ENCODE measurements at places on chromosomes 7 and 10.

- DNase-seq: no peak
Observed at GRCh38 chr7:42319631-42320030, 82.6 kb upstream of the GLI3 start.

GRCh38 chr7:74300926-74301325 lies 11.7 kb downstream of the CLIP2 start:
- DNase-seq: no peak

- DNase-seq: no peak
Observed at GRCh38 chr10:75959209-75959608, 527.8 kb downstream of the LRMDA start.

DNA sequence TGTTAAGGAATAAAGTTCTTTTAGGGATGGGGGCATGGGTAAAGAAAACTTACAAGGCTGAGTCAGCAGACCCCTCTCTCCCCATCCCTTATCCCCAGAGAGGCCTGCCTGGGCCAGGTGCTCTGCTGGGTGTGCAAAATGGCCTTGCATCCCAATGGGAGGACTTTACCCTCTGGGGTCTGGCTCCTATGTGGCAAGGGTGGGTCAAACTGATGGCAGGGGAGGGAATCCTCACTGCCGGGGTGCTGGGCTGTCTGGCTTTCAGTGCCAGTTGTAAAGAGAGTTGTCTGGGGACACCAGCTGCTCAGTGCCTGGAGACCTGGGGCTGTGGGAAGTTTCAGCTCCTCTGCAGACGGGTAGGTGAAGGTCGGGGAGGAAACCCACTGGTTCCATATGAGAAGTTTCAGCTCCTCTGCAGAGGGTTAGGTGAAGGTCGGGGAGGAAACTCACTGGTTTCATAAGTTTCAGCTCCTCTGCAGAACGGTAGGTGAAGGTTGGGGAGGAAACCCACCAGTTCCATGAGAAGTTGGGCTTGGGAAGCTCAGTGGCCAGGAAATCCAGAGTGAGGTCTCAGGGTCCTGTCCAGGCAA lies 127.2 kb upstream of the PODXL start:
- DNase-seq: no peak

- DNase-seq: no peak
Observed at GRCh38 chr10:20287586-20287985, 471.4 kb downstream of the PLXDC2 start.

DNA sequence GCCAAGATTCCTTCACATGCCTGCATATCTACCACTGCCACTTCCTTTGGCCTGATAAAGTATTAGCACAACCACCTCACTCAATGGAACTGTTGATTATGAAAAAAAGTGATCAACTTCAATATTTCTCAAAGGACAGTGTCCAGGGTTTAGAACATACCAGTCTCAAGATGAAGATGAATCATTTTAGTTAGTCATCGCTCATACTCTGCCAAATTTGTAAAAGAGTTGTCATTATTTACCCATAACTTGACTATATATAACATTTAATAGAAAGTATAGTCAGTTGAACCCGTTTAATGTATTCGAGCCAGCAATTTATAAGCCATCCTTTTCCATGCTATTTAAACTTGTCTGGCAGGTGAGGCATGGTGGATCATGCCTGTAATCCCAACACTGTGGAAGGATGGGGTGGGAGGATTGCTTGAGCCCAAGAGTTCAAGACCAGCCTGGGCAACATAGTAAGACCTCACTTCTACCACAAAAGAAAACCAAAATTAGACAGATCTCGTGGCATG lies 33.2 kb downstream of the SPAM1 start:
- DNase-seq: no peak

DNA sequence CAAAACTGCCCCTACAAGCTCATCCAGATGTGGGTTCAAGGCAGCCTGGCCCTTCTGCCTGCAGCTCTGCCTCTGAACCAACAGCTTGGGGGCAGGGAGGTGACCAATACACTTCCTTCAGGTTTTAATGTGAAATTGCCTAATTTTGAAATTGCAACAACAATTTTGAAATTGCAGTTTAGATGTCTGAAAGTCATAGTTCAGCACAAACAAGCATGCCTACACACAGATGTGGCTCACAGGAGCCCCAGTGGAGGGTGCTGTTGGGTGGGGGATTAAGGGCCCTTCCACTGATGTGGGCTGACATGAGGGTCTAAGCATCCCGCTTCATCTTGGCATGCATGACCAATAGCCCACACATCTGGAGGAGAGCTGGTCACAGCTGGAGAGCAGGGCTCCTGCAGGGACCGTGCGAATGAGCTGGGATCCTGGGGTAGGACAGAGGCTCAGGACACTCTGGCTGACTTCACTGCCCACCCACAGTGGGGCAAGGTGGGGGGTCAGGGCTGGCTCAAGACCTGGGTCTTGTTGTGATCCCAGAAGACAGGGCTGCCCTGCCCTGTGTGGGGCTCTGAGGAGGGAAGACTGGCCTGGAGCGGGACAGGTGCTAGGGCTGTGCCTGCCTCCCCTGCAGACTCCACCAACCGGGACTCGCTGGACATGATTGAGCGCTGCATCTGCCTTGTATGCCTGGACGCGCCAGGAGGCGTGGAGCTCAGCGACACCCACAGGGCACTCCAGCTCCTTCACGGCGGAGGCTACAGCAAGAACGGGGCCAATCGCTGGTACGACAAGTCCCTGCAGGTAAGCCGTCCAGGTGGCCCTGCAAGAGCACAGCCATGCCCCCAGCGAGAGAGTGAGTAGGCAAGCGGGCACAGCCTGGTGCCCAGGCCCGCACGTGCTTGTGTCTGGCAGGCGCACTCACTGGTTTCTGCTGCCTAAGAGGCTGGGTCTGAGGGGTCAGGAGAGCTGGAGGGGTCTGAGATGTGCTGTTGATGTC lies 32.3 kb downstream of the CHAT start:
- DNase-seq: no peak

DNA sequence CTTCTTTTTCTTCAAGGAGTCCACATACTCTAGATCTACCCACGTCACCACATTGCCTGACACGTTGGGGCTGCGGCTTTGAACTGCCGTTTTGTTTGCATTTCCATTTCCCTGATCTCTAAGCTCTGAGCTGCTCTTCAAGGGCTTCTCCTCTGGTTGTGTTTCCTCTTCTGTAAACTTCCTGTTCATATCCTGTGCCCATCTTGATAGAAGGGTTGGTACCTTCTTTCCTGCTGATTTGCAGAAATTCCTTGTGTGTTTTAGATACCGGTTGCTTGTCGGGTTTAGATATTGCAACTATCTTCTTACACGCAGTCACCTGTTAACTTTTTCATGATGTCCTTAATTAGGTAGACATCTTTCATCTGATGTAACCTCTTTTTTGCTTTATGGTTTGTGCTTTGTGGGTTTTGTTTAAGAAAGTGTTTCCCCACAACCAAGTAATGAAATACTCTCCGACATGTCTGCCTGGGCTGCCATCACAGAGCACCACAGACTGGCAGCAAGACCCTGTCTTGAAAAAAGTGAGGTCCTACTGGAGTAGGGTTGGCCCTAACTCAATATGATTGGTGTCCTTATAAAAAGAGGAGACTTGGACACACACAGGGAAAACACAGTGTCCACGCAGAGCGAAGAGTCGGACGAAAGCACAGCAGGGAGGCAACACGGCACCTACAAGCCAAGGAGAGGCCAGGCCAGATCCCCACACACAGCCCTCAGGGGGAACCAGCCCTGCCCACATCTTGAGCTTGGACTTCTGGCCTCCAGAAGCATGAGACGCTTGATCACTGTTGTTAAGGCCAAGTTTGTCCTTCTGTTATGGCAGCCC lies 99.1 kb upstream of the PDGFA start:
- DNase-seq: no peak

DNA sequence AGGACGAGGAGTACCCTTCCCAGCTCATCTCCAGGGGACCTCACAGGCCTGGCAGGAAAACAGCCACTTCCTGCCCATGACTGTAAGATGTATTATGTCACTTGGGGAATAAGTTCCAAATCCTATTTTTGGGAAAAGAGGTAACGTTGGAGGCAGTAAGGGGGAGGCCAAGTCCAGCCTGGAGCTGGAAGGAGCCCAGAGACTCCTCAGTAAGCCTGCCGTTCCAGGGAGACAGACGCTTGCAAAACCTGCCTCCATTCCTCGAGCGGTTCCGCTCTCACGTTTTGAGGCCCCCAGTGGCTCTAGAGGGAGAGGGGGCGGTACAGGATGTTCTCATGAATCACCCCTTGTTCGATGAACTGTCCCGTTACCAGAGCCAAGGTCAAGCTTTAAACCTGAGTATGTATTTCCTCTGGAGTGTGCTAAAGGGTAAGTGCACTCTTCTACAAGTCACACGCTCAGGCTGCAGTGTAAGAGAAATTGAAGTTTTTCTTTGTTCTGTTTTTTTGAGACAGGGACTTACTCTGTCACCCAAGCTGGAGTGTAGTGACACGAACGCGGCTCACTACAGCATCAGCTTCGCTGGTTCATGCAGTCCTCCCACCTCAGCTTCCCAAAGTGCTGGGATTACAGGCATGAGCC lies 45.5 kb upstream of the CYTH3 start:
- no peak for DNase-seq

DNA sequence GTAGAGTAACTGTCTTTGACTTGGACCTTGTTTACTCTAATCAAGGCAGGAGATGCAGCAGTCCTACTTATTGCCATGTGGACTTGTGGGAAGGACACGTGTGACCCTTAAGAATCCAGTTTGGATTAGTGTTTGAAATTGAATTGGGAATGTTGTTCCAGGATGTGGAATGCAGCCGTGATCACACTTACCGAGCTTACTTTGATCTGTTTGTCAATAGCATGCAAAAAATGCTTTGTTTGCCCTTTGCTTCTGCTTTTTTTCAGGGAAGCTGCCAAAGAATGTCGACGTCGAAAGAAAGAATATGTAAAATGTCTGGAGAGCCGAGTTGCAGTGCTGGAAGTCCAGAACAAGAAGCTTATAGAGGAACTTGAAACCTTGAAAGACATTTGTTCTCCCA lies 84.7 kb downstream of the CREM start:
- no peak for DNase-seq

DNA sequence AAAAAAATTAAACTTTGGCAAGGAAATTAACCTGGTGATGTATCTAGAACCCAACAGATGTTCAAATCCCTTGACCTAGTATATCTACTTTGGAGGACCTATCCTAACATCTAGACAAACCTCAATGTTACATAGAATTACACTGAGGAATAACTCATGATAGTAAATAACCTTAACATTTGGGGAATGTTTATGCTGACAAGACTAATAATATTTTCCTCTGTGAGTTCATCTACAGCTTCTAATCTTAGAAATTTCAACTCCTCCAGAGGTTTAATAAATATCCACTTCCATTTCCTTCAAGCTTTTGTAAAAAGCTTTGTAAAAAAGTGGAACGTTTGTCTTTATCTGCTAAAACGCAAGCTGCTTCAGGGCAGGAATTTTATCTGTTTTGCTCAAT lies 12.7 kb downstream of the HIPK2 start:
- DNase-seq: no peak

DNA sequence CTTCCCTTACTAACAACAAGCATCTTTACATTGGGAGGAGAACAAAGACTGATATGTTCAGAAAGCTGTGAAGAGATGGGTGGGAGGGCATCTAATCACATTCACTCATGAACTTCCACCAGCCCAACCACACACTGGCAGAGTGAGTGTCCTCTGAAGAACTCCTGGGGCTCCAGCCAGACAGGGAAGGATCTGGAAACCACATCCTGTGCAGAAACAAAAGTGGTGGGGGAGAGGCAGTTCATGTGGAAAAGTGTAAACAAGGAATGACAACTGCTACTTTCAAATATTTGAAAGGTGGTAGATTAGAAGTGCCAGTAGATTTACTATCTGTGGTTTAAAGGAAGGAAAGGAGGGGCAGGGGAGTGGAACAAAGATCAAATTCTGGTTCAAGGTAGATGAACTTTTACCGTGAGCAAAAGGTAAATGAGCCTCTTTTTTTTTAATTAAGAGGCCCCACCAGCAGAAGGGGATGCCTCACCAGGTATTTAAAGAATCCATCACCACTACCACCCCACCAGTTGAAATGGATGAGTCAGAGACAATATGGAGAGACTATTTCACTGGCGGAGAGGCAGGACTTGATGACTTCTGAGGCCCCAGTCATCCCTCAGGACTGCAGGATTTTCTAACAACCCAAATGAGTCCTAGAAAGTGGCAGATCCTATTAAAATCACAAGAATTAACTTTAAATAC lies 34.5 kb downstream of the GOT1 start:
- DNase-seq: peak; percentile 93

GRCh38 chr10:18044976-18045720 lies 93.4 kb downstream of the SLC39A12 start:
- DNase-seq: no peak

DNA sequence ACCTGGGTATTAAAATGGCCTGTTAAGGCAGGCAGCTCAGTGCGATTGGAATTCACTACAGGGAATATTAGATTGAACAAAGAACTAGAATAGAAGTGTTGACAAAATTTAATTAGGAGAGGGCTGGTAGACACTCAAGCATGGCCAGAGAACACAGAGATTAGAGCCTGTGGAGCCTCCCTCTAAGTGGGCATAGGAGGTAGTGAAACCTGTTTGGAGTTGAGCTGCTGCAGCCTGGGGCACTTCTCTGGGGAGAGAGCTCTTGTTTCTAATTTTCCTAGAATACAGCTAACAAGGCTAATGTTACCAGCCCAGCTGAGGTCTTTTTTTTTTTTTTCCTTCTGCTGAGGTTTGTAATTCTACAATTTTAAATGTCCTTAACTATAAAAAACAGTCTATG lies 46.4 kb downstream of the TMEM168 start:
- no peak for DNase-seq

- peak; percentile 55 for DNase-seq
Observed at GRCh38 chr10:94403380-94404213, 1.3 kb downstream of the TBC1D12 start.

- no peak for DNase-seq
Observed at GRCh38 chr10:116972131-116972530, 32.9 kb downstream of the SHTN1 start.

DNA sequence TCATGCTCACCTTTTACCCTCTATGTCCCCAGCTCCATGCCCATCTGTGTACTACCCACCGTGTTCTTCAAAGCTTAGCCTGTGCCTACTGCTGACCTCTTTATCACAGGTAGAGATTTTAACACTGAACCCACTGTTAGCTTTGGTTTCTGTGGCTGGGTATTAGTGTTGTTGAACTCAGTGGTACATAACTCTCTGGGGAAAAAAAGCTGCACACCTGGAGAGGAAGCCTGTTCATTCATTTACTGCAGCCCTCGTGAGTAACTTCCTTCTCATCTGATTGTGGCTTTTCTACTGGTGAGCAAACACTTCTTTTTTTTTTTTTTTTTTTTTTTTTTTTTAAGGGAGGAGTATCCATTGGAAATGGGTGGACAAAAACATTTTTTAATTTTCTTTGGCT lies 326.3 kb downstream of the CCSER2 start:
- DNase-seq: peak; percentile 95

DNA sequence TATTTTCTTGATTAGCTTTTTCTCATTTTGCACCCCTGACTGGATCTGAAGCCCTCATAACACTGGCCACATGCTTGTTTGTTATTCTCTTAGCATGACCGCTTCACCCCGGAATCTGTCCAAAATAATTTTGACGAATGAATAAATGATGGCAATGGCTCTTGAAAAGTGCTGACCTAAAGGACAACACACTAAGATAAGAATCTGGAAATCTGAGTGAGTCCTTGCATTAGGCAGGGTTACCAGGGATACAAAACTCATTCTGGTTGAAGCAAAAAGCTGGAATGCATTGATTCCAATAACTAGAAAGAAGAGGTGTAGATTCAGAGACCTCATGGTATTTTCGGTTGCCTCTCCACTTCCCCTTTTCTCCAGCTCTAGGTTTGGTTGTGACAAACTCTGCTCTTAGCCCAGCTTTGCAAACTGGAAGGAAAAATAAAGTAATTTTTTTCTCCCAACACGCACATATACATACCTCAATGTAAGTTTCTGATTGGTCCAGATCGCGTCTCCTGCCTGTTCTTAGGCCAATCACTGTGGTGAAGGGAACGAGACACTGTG lies 157.4 kb downstream of the SKIDA1 start:
- no peak for DNase-seq

- DNase-seq: no peak
Observed at GRCh38 chr10:59586407-59586891, 123.2 kb downstream of the SLC16A9 start.

Measured in DMS153 (cell line).